ENCODE measurements at places on chromosomes 4 and X. TPM values are rescaled to one million over a fixed set of nuclear protein-coding genes. Genes with fewer than 3 reads are reported as not detected.

Gene TREX2
- 1.9 TPM for total RNA-seq

Gene CYP2U1
- 5.8 TPM for total RNA-seq

Gene XIAP
- 34.5 TPM for total RNA-seq

Gene SH3D19
- 92.8 TPM for total RNA-seq

- no peak overlapping the region for H3K27ac ChIP-seq
- H3K36me3 ChIP-seq, result no peaks in the 10 kb centered on the region
- no peaks in the 10 kb centered on the region for H3K27me3 ChIP-seq
- DNase-seq, result no peak
Measured at GRCh38 chr4:183723561-183724228, 64.6 kb downstream of the TRAPPC11 start.

GRCh38 chrX:131985526-131986049 is 37.5 kb upstream of the STK26 start:
- H3K36me3 ChIP-seq, result no peaks in the 10 kb centered on the region
- DNase-seq, result no peak
- no peak overlapping the region for H3K4me3 ChIP-seq
- no peak overlapping the region for H3K27ac ChIP-seq
- H3K27me3 ChIP-seq, result no peaks in the 10 kb centered on the region
- peaks cover 9% of the 10 kb centered on the region for H3K4me1 ChIP-seq

- H3K36me3 ChIP-seq, result no peaks in the 10 kb centered on the region
- no peak overlapping the region for H3K4me3 ChIP-seq
- no peak for DNase-seq
- no peak overlapping the region for H3K27ac ChIP-seq
- H3K4me1 ChIP-seq, result no peaks in the 10 kb centered on the region
Measured at GRCh38 chr4:174210354-174210753, 73.1 kb downstream of the FBXO8 start.

- DNase-seq, result no peak
- no peak overlapping the region for H3K4me3 ChIP-seq
- no peaks in the 10 kb centered on the region for H3K4me1 ChIP-seq
- no peak overlapping the region for H3K27ac ChIP-seq
- no peaks in the 10 kb centered on the region for H3K27me3 ChIP-seq
Measured at GRCh38 chr4:101885574-101885973, 95.0 kb downstream of the BANK1 start.

GRCh38 chr4:27129871-27130366 is 269.3 kb downstream of the STIM2 start:
- H3K4me1 ChIP-seq, result no peaks in the 10 kb centered on the region
- H3K4me3 ChIP-seq, result no peak overlapping the region
- no peaks in the 10 kb centered on the region for H3K36me3 ChIP-seq
- no peaks in the 10 kb centered on the region for H3K27me3 ChIP-seq
- no peak for DNase-seq

All from endothelial cell of umbilical vein (primary cell).